ENCODE measurements at places on chromosomes 1 and 21.

GRCh38 chr1:119409731-119410130 is 5.2 kb upstream of the HSD3B2 start:
- no peak for DNase-seq

GRCh38 chr21:46206163-46207005 is 22.1 kb upstream of the SPATC1L start:
- DNase-seq: no peak

GRCh38 chr1:192954705-192955265 is 104.4 kb downstream of the UCHL5 start:
- DNase-seq: no peak

DNA sequence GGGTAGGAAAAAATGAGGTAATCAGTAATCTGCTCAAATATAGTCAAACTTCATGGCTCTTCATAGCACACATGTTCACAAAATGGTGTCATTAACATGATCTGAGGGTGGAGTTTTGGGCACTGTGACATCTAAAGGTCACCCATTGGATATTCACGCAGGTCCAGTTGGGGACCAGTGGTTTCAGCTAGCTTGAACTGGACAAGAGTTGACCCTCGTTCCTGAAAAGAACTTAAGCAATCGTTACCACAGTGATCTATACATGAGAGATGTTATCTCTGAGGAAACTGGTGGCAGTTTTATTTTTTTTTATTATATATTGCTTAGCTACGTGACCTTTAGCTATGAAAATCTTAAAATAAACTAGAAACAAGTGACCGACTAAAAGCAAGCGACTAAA is 3.0 kb upstream of the OR2C3 start:
- no peak for DNase-seq

DNA sequence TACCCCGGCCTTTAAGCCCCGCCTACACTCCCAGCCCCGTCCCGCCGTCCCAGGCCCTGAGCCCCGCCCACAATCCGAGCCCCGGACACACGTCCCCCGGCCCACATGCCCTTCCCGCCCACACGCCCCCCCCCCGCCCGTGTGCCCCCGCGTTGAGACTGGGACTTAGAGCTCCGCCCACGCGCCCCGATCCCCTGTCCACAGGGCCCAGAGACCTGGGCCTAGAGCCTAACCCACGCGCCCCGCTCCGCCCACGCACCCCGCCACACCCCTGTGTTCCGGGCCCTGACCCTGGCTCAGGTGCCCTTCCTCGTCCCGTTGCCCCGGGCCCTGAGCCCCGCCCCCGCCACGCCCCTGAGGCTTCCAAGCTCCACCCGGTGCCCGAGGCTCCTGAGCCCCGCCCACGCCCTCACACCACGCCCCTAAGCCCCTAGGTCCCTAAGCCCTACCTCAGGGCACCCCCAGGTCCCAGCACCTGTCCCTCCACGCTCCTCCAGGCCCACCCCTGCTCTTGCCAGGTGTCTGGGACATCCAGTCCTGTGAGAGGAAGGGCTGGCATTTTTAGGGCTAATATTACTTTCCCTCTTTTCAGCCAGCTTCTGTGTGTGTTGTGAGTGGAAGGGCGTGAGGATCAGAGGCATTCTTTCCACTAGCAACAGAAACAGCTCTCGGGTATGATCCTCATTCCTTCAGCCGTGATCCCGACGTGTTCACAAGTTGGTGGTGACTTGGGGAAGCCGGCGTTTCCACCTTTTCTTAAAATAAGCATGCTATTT is 552 bp upstream of the GPR157 start:
- DNase-seq: peak; percentile 89

GRCh38 chr1:7339953-7340352 is 431.1 kb upstream of the VAMP3 start:
- DNase-seq: no peak

GRCh38 chr21:25649146-25649545 is 10.1 kb downstream of the JAM2 start:
- no peak for DNase-seq

GRCh38 chr1:176605176-176605575 is 142.2 kb downstream of the PAPPA2 start:
- no peak for DNase-seq

- DNase-seq: no peak
Observed at GRCh38 chr1:112453876-112454275, 54.9 kb upstream of the WNT2B start.

DNA sequence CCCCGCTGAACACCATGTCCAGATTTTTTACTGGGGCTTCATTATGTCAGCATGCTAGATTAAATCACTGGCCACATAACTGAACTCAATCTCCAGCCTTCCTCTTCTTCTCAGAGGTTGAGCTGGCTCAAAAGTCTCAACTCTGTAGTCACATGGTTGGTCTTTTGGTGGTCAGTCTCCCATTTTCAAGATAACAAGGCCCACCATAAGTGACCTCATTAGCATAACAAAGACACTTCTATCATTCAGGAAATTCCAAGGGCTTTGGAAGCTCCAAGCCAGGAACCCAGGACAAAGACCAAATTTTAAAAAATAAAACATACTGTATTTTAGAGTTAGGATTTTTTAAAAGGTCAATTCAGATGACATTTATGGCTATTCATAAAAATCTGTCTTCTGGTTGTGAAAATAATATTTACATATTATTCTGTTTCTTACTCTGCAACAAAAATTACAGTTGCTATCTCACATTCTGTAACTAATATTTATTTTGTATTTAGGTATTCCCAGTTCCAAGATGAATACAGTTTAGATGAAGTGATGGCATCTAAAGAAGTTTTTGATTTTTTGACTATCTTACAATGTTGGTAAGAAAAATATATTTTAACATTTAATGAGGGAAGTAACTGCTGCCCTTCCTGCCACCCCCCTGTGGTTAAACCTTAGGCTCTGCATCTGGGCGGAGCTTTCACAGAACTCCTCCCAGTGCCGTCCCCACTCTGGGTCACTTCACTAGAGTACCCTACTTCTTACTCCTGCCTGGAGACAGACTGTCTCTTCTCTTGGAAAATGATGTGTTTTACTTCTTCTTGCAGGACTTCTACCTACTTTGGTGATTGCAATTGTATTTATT is 49.3 kb downstream of the SCP2 start:
- no peak for DNase-seq

GRCh38 chr1:183287191-183287675 is 101.2 kb downstream of the LAMC2 start:
- DNase-seq: no peak

GRCh38 chr1:112513112-112513870 is 4.5 kb downstream of the WNT2B start:
- DNase-seq: no peak

DNA sequence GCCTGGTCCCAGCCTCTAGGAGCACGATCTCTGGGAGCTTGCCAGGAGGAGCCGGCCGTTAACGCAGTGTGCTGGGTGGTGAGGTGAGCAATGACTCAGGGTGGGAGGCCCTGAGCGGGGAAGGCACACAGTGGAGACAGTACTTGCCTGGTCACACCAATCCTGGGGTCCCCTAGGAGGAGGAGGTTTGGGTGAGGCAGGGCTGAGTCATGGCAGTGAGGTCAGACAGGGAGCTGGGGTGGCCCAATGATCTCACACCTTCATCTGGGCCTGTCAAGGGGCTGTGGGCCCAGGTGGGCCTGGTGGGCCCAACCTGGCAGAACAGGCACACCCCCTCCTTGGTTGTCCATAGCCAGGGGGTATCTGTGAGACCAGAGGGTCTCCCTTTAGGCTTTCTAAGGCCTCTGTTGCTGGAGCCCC is 8.6 kb upstream of the EDN2 start:
- DNase-seq: peak; percentile 63

DNA sequence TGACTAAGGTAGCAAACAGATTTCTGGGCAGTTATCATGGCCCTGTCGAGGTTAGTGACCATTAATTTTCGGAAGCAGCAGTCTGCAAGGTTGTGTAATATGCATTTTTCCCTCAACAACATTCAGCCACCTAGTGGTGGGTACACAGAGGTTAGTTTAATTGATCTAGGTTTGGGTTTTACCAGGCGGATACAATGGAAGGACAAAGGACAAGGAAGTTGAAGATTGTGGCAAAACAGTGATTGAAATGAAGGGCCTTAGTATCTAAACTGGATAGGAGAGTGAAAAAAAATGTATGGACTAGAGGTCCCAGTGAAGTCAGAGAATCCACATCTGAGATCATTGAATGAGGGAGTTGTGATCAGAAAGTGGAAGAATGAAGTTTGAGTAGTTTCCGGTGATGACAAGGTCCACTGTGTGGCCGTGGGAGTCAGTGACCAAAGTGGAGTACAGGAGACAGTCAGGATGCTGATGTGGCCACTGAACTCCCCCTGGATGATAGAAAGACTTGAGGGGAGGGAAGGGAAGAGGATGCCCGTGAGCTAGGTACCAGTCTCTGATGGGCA is 2.8 kb downstream of the ARMH1 start:
- no peak for DNase-seq

DNA sequence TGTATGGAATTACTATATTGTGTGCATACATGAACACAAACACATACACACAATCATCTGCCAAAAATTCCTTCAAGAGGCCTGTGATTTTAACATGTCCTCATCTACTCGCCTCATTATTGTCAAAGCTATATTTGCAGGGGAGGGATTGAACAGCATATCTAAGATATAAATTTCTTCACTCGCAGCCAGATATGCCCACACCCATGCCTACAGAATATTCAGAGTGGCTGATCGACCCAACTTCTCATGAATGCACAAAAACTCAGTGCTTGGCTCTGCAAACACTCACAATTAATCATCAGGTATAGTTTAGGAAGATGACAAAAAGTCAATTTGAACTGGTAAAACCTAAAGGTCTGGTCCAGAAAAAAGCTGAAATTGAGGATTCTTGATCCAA is 25.1 kb upstream of the CCN1 start:
- no peak for DNase-seq

All from activated CD4-positive, alpha-beta T cell treated with anti-CD3 and anti-CD28 coated beads for 36 hours (primary cell).